ENCODE measurements at places on chromosomes 4 and X.

- DNase-seq: no peak
Measured at GRCh38 chr4:98976716-98977115, 18.8 kb upstream of the METAP1 start.

- no peak for DNase-seq
Measured at GRCh38 chr4:154877110-154877760, 96.2 kb downstream of the RBM46 start.

DNA sequence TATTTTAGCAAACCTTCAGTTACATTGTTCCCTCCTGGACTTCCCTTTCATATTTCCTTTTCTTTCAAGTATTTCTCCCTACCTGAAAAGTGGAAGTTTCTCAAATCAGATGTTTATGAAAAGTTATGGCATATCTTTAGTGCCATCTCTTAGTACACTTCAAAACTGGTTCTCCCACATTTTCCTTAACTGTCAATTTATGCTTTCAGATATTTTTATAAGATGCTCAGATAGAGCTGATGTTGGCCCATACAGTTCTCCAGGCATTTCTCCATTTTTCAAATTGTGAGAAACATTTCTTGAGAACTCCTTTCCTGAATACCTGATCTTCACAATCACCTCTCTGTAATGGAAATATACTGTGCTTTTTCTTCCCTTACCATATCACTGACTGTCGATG, 32.5 kb upstream of the AP1AR start:
- no peak for DNase-seq

DNA sequence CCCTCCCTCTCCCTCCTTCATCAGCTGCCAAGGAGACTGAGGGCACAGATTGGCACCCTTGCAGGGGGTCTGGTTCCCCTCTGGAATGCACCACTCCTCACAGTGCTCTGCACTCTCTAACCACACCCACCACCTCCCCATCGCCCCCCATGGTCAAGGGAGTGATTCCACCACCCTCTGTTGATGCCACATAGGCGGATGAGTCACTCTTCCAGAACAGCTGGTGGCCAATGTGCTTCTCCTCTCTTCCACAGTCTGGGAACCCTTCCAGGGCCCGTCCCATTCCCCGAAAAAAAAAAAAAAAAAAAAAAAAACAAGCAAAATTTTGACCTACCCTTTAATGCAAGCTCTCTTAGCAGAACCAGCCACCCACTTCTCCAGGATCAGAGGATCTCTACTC, 341.3 kb upstream of the KLF3 start:
- DNase-seq: no peak

GRCh38 chrX:155048977-155049619, 21.8 kb downstream of the CMC4 start:
- no peak for DNase-seq

GRCh38 chr4:149999485-150000074, 78.7 kb upstream of the DCLK2 start:
- DNase-seq: no peak
